ENCODE measurements at places on chromosomes 5 and 9.

DNA sequence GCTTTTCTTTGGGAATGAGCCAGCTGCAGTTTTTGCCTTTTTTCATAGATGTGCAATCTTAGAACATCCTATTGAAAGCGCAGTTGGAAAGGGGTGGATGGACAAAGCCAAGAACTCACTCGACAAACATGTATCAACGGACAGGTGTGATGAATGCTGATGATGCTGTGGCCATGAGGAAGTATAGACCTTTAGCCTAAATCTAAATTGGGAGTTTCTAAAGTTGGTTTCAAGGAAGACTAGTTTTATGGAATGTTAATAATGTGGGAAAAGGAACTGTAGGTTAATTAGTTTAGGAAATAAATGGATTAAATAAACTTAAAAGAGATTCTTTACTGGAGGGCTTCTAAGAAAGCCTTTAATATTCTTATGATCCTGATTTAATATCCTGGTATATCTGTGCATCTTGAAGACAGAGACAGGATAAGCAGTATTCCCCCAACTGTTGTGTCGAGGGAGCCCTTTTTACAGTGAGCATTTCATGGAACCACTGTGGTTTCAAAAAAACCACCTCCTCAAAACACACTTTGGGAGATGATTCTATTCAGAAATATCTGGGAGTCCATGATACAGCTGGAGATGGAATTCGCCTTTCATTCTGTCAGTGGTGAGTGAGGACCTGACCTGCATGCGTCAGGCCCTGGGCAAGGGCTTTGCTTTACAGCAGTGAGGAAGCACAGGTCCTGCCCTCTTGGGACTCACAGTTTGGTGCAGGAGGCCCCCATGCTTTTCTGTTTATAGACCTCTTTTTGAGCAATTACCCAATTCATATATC is 82.6 kb downstream of the AOPEP start:
- no peak for DNase-seq

DNA sequence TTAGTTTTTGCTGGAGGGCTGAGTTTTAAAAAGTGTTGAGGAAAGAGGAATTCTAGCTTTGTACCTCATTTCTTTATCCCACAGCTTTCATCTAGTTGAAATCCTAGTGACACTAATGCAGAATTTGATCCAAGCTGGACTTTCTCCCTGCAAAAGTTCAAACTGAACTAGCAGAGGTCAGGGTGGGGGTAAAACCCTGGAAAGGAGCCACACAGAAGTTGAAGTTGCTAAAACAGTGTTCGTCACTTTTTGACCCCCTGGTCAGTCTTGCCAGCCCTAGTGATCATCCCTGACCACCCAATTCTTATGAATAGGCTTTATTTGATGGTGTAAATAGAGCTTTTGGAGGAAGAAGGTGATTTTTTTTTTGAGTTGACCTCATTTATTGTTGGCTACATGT is 390.4 kb downstream of the TMEM38B start:
- no peak for DNase-seq

GRCh38 chr9:136857166-136857565 is 5.0 kb downstream of the MAMDC4 start:
- DNase-seq: no peak

DNA sequence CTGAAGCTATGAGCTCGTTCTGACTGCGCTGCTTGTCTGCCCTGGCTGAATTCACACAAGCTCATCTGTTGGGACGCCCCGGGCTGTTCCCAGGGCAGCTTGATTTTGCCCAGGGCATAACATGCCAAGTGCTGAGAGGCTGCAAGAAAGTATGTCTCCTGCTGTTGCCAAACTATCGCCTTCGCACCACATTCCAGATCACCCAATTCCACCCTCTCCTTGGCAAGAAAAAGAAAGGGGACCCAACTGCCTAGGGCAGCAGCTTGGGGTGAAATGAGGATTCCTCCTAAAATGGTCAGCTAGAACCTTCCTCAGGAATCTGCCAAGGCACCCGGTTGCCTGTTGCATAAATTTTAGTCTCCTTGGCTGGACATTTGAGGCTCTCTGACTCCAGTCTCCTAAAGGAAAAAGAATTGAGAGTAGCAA is 21.2 kb downstream of the COL15A1 start:
- DNase-seq: no peak

DNA sequence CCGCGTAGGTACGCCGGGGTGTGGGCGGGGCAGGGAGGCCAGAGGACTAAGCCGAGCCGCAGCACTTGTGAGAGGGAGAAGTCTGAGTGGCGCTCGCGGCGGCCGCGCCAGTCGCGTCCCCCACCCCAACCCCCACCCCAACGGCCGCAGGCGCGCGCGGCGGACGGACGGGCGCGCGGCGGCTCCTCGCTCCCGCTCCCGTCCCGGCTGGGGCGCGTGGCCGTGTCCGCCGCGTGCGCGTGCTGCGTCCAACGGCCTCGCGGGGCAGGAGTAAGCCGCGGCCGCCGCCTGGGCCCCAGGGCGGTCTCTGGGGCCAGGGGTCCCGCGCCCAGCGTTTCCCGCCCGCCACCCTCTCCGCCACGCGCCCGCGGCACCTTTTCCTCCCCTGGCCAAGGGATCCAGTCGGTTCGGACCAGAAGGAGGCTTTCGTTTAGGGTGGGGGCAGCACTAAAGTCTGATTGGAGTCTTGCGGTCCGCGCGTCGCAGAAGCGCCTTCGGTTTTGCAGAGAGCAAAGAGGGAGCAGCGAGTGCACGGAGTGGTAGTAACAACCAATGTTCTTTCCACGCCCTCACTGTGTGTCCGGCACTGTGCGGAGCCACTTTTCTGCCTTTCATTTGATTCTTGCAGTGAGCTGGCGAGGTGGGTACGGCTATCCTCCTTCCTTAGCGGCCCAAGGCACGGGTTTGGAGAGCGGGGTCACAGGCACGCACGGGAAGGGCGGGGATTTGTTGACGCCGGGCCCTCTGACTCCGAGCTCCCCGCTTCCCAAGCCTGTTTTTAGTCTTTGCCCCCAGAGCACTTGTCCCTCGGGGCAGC is 483 bp downstream of the G3BP1 start:
- peak; percentile 31 for DNase-seq

- no peak for DNase-seq
Measured at GRCh38 chr9:130393681-130394071, 51.1 kb upstream of the ASS1 start.

GRCh38 chr9:76873056-76873792 is 32.7 kb downstream of the PRUNE2 start:
- DNase-seq: peak; percentile 70

DNA sequence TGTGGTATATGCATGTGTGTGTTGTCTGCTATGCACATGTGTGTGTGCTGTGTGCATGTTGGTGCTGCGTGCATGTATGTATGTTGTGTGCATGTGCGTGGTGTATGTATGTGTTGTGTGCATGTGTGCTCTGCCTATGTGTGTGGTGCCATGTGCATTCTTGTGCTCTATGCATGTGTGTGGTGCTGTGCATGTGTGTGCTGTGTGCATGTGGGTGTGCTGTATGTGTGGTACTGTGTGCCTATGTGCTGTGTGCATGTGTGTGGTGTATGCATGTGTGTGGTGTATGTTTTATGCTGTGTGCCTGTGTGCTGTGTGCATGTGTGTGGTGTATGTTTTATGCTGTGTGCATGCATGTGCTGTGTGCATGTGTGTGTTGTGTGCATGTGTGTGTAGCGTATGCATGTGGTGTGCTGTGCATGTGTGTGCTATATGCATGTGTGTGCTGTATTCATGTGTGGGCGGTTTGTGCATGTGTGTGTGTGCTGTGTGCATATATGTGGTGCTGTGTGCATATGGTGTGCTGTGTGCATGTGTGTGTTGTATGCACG is 4.7 kb upstream of the RASGEF1C start:
- no peak for DNase-seq

- no peak for DNase-seq
Measured at GRCh38 chr9:27468000-27468399, 56.1 kb upstream of the IFNK start.

DNA sequence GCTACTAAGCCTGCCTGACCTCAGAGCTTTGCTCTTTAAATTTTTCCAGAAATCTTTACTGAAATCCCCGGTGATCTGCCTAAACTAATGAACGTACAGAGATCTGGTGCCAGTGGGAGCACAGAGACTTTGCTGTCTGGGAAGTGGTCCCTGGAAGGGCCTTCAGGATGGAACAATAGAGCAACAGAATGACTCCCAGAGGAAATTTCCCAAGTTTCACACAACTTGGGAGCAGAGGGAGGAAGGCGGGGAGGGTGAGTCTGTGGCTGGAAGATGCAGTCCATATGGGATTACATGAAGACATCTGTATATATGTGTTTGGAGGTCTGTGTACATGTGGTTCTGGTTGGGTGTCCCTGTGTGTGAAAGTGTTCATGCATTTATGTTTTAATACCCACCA is 638.3 kb downstream of the CCDC171 start:
- peak; percentile 79 for DNase-seq

DNA sequence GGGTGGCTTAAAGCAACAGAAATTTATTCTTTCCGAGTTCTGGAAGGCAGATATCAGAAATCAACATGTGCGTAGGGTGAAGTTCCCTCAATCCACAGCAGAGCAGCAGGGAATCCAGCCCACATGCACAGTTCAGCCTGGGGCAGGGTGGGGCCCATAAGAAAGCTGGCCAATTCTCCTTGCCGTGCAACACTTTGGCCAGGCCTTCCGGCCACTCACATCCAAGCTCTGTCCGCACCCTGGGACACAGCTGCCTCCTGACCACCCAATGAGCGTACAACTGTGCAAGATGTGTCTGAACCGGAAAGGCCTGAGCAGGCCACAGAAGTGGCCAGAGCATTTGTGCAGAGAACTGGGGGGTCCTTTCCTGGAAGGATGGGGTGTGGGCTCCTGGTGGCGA is 274.9 kb downstream of the GADD45G start:
- DNase-seq: no peak

DNA sequence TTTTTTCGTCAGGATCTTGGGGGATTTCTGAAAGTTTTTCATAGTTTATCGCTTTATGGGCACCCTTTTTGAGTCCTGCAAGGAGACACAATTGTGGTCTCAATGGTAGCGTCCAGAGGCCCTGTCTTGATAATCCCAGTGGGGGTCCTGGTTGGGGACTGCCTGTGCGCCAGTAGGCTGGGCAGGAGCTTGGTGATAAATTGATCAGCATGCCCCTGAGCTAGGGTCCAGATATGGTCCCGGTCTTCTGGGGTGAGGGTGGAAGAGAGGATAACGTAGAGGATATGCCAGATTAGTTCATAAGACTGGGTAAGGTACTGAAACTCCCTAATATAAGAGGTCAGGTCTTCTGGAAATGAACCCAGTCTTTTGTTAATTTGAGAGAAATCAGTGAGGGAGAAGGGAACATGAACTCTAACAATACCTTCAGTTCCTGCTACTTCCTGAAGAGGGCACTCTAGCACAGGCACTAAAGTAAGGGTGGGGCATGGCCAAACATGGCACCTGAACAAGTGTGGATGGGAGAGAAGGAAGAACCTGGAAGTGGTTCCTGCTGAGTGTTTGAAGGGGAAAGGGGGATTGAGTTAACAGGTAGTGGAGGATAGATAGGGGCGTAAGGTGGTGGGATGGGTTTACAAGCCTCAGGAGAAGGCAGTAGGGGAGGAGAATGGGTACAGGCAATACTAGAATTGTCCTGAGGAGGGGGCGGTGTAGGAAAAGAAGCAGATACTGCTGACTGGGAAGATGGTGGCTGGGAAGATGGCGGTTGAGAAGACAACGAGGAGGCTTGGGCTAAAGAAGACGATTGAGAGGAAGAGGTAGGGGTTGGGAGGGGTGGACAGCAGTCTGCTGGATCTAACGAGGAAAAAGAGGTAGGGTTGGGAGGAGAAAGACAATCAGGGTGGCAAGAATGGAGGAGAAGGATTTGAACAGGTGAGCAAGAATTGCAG is 33.8 kb upstream of the ANXA2R start:
- DNase-seq: peak; percentile 40

- DNase-seq: no peak
Measured at GRCh38 chr9:12614488-12614887, 78.7 kb upstream of the TYRP1 start.

DNA sequence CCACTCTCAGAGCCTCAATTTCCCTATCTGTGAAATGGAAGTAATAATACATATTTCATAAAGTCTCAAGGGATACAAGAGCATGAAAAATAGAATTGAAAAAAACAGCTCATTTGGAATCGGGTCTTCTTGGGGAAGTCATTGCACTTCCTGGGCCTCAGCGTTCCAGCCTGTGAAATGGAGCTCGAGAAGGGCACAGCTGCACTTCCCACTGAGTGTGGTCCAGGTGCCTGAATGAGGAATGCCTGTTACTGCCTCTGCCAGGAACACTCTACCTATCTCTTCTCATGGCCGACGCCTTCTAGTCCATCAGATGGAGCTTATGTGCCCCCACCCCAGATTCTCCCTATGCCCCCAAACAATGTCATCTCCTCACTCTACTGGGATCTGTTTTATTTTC is 924 bp upstream of the NEURL1B start:
- DNase-seq: no peak

- DNase-seq: no peak
Measured at GRCh38 chr5:861442-862366, 10.9 kb upstream of the ZDHHC11 start.

GRCh38 chr5:125898851-125899405 is 524.3 kb upstream of the GRAMD2B start:
- DNase-seq: no peak

DNA sequence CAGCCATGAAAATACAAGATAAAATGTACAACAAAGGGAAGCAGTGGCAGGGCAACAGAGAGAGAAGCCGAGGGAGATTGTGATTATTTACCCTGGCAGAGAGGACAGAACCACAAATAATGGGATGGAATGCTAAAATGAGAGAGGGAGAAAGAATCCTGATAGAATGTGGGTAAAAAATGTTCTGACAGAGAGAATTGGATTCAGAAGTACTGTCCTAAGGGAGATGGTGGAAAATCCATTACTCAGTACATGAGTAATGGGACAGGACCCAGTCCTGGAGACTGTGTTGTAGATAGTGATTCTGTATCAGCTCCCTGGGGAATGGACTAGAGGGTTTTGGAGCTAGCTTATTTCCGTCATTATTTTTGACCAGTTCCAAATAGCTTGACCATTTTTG is 831.5 kb downstream of the MAT2B start:
- DNase-seq: peak; percentile 98

DNA sequence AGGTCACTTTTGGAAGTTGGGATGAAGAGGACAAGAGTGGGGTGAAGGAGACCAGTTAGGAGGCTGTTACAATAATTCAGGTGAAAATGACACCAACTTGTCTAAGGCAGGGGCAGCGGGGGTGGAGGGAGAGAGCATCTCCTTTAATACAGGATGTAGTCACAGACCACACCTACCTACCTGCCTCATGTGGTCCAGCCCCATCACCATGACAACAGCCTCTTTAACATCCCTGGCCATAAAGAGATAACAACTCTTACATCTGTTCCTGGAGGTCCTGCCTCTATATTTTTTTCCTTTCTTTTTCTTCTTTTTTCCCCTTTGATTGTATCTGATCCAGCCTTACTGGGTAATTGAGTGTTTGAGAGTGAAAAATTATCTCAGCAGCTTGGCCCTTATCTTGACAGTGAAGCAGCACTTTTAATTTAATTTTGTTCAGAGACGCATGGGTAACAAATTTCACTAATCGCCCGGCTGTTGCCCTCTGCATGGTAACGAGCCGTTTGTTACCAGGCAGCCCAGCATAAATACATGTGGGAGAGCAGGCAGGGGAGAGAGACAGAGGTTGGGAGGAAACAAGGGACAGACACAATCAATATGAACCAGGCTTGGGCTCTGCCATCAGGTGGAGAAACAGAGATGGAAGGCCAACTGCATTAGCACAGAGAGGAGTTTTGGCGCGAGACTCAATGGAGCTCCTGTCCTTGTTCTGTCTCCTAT is 338.1 kb downstream of the ASTN2 start:
- no peak for DNase-seq

All from fibroblast of skin of back (primary cell).